ENCODE measurements at places on chromosomes 7 and 10. TPM values are rescaled to one million over a fixed set of nuclear protein-coding genes. Genes with fewer than 3 reads are reported as not detected.

DNA sequence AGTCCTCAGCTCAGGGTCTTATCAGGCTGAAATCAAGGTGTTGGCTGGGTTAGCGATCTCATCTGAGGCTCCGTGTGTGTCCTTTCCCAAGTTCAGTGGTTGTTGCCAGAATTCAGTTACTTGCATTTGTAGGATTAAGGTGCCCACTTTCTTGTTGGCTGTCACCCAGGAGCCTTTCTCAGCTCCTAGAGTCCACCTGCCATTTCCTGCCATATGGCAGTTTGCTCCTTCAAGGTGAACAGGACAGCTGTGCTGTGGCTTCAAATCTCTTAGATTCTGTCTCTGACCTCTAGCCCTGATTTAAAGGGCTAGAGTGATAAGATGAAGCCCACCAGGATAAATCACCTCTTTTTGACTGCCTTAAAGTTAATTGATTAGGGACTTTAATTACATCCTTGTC lies 1.0 kb upstream of the HIF1AN start:
- DNase-seq = no peak

DNA sequence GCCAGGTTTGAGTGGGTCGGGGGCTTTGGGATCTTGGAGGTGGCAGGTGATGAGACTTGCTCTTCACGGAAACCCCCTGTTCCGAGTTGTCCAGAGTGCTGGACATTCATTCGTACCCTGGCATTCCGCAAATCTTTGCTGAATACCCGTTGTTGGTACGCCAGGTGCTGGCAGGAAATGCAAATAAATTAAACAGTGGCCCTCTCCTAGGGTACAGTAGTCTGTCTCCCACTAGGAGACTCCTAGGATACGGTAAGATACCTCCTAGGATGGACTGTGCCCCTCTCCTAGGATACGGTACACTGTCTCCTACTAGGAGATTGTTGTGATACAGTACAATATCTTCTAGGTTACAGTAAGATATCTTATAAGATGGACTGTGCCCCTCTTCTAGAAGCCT lies 544 bp downstream of the SEC23IP start:
- no peak for DNase-seq

PON1 gene
- 0.59 TPM for total RNA-seq

DNA sequence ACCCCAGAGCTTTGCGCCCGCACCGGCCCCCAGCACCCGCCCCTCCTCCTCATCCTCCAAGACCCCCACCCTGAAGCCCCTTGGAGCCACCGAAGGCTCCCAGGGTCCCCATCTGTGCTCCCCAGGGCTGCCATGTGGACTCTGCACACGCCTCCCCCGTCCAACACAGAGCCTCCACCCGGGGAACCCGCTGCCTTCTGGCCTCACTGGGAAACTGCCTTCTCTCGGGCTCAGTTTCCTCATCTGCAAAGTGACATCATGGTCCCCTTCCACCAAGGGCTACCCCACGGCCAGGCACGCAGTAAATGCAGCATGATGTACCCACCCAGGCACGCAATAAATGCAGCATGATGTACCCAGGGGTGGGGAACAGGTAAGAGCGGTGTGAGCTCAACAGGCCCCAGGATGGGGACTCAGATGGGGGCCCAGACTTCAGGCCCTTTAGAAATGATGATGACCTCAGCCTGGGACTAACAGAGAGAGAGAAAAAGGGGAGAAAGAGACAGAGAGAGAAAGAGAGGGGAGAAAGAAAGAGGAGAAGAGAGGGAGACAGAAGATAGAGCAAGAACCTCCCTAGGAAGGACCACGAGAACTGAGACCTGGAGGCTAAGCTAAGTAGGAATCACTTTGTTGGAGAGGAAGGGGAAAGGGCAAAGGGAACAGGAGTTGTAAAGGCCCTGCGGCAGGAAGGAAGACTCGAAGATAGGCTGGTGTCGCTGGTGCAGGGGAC lies 2.5 kb upstream of the MICALL2 start:
- no peak for DNase-seq

Data from spinal cord (tissue), 10 donors.